NCI-H510A (cell line): ENCODE measurements at places on chromosomes 2 and 18.
A peak's percentile ranks its signal among the peaks of the same experiment; 100 is the strongest.

DNA sequence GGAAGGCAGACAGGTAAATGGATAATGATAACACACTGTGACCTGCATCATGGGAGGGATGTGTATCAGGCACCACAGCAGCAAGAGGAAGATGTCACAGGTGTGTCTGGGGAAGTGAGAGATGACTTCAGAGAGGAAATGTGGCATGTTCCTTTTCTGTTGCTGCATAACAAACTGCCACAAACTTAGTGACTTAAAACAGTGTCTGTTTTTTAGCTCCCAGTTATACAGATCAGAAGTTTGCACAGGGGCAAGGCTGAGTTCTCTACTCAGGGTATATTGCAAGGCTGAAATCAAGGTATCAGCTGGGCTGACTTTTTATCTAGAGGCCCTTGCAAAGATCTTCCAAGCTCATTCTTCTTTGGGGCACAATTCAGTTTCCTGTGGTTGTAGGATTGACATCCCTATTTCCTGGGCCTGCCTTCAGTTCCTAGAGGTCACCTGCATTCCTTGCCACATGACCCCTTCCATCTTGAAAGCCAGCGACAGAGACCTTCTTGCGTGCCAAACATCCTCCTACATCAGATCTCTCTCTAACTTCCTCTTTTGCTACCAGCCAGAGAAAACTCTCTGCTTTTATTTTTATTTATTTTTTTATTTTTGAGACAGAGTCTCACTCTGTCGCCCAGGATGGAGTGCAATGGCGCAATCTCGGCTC, 2.1 kb upstream of the MAP3K2 start:
- DNase-seq = no peak

GRCh38 chr2:47315475-47315874, 87.5 kb upstream of the MSH2 start:
- DNase-seq = no peak

DNA sequence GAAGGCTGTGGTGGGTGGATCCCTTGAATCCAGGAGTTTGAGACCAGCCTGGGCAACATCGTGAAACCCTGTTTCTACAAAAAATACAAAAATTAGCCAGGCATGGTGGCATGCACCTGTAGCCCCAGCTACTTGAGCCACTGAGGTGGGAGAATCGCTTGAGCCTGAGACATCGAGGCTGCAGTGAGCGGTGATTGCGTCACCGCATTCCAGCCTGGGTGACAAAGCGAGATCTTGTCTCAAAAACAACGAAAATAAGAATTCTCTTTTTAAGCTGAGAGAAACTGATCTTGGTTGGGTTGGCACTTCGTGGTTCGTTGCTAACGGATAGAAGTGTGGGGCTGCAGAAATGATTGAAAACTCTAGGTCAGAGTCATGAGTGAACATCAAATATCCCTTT, 109.3 kb upstream of the CNGA3 start:
- DNase-seq = no peak

DNA sequence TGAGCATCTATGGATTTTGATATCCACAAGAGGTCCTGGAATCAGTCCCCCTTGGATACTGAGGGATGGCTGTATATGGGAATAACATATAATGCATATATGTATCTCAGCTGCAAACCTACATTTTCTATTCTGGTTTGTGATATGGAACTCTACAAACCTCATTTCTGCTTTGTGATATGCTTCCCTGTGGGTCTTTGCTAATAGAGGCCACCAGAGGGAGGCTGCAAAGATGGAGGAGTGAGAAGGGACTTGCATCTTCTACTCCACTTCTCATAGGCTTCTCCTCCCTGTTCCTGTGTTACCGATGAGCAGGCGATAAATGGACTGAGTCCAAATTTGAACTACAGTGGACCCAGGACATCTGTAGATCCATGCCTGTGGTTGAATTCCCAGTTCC, 37.8 kb downstream of the ARID5A start:
- DNase-seq = no peak

GRCh38 chr2:223815884-223816570, 21.4 kb downstream of the AP1S3 start:
- no peak for DNase-seq

DNA sequence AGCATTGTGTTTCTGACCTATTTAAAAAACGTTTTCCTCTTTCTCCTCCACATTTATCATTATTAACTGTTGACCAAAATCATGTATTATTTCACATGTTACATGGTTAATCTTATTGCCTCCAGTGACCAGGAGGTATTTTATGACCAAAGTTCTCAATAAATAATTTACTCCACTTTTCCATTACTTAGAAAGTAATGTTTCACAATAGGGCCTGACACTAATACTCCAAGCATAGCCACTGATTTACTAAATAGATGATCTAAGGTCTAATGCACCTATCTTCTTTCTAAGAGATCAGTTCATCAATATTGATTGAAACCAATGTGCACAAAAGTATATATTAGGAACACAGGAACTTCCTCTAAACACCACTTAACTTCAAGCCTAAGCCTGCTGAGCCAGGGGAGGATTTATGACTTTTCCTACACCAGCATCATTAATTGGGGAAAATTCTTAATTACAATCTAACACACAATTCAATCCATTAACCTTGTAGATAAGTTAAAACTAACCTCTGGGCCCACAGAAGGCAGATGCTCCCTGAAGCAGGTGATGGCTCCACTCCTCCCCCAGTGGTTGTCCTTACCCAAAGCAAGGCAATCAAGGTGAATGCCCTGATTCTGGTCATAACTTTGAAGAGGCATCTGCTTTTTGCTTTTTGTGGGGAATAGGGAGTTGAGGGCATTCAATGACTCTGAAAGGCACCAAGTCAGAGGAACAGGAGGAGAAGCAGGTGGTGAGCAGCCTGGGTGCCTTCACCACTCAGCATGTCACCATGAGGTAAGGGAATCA, 33.9 kb downstream of the RBMS1 start:
- no peak for DNase-seq

GRCh38 chr2:932320-933115, 18.1 kb upstream of the SNTG2 start:
- no peak for DNase-seq

- no peak for DNase-seq
These were observed 7.6 kb upstream of the ASXL2 start for GRCh38 chr2:25885933-25886332.

GRCh38 chr2:40201425-40201824, 250.5 kb downstream of the SLC8A1 start:
- no peak for DNase-seq

DNA sequence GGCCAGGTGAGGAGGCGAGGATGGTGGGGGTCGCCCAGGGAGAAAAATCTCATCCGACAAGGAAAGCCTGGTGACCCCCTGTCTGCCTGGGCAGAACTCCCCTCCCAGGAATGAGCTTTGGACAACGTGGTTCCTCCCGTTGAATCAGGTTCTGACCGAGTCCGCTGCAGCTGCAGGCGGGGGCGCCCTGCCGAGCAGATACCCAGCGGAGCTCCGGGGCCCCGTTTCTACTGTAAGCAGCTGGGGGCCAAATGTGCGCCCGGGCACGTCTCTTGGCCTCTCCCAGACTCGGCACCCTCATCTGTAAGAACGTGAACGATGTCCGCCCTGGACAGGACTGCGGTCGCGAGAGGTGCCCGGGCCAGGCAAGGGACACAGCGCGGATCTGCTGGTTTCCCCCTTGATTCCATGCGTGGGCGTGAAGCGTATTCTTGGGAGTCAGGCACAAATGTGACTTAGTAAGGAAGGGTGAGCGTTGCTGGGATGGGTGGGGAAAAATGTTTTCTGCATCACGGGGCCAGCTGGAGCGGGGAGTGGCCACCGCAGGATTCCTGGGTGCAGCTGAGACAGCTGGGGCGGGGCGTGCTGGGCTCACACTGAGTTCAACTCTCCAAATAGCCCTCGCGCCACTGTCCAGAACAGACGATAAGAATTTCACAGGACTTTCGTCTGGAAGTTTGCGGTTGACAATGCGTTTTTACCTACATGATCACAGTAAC, 20.2 kb upstream of the TUBB6 start:
- DNase-seq = no peak

DNA sequence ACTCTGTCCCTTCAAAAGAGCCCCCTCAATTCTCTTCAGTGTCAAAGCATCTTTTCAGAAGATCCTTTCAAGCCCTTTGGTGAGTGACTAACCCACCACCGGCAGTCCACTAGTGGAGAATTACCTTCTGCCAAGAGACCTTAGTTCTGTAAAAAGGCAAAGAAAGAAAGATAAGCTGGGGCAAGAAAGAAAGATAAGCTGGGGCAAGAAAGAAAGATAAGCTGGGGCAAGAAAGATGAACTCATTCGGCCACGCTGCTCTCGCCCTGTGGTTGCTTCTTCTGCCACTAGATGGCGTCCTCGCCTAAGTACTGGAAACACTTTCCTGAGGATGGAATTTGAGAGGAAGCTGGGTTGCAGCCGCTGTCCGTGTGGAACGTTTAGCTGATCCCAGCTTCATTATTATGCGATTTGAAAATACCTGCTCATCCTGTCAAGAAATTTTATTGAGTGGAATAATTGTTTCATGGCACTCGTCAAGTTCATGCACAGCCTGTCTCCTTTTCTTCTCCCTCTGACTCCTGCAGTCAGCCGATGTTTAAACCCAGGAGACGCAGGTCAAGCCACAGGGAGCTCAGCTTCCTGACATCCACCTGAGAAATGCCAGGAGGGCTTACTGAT, 17.3 kb upstream of the ANXA4 start:
- peak; percentile 41 for DNase-seq

- DNase-seq = no peak
These were observed 46.4 kb upstream of the BZW1 start for GRCh38 chr2:200765139-200765951.

GRCh38 chr2:179274749-179275148, 10.1 kb upstream of the SESTD1 start:
- peak; percentile 40 for DNase-seq

- no peak for DNase-seq
These were observed 30.7 kb upstream of the MLPH start for GRCh38 chr2:237456200-237456843.

DNA sequence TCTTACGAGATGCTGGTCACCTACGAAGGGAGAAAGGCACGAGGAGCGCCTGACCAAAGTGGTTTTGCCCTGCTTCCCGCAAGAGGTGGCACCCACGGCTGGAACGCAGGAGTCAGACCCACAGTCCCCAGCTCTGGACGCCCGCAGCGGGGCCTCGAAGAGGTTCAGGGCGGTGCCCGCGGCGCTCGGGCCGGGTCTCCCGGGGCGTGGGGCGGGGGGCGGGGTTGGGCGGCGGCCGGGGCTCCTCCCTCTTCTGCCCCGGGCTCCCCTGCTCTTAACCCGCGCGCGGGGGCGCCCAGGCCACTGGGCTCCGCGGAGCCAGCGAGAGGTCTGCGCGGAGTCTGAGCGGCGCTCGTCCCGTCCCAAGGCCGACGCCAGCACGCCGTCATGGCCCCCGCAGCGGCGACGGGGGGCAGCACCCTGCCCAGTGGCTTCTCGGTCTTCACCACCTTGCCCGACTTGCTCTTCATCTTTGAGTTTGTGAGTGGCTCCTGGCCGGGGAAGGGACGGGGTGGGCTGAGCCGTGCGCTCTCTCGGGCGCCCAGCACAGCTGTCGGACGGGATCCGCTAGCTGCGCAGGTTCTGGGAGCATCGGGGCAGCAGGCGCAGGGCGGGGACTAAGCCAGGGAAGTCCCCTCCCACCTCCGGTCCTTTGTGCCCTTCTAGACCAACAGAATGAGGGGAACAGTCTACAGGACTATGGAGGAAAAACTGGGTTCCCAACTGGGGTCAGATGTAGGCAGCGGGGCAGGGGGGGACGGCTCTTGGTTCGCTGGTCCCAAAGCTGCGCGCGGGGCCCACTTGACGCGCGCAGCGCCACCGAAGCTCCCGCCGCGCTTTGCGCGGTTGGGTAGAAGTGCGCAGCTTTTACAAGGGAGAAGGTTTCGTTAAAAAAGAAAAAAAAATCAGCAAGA, at the start of gene MAL:
MAL (plus strand) TSS at position 303 of the 914 bp plus-strand sequence; CDS start at position 388, 85 bp downstream.
- DNase-seq = no peak

- no peak for DNase-seq
These were observed 15.5 kb upstream of the STON1 start for GRCh38 chr2:48514348-48515003.

DNA sequence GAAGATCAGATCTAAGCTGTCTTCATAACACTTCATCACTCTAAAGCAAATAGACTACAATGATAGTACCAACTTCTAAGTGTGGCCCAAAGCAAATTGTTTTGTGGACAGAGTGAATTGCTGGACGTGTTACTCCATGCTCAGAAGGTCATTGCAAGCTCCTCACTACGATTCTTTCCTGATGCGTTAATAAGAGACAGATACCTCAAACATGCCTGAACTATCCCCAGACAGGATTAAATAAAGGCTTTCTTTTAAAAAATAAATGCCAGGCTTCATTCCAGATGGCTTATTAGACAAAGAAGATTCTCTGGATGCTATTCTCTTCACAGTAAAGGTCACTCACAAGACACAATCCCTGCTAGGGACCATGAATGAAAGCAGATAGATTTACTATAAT, 621.2 kb downstream of the DCDC2C start:
- DNase-seq = no peak

DNA sequence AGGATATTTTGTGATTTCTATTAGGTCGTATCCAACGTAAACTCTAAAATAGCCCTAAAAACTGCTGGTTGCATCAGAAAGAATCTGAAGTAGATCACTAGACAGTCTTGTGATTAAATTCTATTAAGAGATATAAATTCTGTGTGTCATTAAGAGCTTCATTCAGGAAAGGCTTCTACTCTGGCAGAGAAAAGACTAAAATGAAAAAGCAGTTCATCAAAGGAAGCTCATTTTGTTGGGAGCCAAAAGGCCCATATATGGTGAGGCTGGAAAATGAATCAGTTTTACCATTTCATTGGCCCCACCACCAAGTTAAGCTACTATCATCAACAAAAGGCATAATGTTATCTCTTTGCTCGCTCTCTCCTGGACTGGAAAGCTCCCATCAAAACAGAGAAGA, 261.1 kb downstream of the SATB2 start:
- DNase-seq = no peak

GRCh38 chr2:109663721-109664120, 49.6 kb downstream of the SOWAHC start:
- DNase-seq = no peak

- no peak for DNase-seq
These were observed 10.7 kb upstream of the CASP10 start for GRCh38 chr2:201172279-201172678.

DNA sequence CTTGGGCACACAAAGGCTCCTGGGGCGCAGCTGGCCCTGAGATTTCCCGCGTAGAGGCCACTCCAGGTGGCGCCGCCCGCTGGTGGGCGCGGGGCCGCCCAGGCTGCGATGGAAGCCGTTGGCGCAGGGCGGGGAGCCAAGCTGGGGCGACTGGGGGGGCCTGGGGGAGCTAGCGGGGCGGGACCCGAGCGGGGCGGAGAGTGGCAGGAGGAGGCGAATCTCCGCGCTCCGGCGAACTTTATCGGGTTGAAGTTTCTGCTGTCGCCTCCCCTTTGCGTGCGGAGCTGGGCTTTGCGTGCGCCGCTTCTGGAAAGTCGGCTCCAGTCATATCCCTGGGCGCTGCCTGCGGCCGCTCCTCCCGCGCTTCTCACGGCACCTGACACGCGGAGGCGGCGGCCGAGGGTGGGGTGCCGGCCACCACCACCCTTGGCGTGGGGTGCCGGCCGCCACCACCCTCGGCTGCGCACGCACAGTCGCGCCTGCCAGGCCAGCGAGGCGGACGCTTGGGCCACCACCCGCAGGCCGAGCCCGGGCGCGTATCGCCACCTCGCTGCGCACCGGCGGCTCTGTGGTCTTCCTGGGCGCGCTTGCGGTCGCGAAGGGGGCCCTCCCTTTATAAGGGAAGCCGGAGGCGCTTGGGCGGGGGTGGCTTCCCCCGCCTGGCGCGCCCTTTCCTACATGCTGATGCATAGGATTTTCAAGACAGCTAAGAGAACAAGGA, 919 bp upstream of the CYP1B1 start:
- DNase-seq = peak; percentile 93
